ENCODE measurements at places on chromosomes 6 and 20.

DNA sequence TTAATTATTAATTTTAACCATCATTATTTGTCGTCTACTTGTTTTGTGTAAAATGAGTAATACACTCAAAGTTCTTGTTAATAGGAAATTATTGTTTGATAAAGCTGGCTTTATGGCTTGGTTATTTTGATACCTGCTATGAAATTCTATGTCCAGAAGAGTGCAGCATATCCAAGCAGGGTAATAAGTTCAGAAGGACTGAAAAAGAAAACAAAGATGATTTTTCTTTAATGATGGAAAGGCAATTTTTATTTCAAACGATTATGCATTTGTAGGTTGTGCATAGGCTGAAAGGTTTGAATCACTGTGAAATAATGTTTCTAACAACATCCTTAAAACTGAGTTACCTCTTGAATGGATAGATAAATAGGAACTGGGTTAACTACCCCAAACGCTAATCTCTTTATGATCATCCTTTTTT lies 1.4 kb upstream of the MAN1A1 start:
- DNase-seq: peak; percentile 31

DNA sequence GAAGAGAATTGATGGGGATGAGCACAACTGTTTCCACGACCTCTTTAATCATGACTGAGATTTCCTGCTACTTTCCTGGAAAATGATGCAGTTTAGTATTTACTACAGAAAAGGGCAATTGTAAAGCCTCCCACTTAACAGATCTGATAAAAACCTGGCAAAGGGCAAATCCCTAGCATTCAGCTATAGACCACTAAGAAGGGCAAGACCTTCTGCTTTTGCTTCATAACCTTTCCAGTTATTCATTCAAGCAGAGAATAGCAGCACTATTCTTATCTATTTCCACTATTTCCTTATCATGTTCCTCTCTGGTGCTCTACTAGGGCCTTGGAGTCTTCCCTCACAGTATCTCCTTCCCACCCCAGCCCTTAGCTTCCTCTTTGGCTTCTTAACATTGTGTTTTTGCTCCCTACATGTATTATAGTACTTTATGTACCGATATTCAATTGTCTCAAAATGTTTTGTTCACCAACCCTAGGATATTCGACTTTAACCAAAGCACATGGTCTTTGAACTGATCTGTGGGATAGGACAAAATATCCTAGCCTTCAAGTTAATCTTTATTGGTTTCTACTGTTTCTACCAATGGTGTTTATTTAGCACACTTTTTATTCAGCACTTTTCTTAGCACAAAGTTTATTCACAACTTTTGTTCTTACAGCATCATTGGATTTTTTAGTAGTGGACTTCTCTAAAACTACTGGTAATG lies 32.7 kb upstream of the MANEA start:
- DNase-seq: no peak

- DNase-seq: no peak
These were observed 243.7 kb upstream of the CHD6 start for GRCh38 chr20:41861772-41862422.

- DNase-seq: peak; percentile 86
These were observed 365.7 kb upstream of the EPHA7 start for GRCh38 chr6:93784794-93785693.

DNA sequence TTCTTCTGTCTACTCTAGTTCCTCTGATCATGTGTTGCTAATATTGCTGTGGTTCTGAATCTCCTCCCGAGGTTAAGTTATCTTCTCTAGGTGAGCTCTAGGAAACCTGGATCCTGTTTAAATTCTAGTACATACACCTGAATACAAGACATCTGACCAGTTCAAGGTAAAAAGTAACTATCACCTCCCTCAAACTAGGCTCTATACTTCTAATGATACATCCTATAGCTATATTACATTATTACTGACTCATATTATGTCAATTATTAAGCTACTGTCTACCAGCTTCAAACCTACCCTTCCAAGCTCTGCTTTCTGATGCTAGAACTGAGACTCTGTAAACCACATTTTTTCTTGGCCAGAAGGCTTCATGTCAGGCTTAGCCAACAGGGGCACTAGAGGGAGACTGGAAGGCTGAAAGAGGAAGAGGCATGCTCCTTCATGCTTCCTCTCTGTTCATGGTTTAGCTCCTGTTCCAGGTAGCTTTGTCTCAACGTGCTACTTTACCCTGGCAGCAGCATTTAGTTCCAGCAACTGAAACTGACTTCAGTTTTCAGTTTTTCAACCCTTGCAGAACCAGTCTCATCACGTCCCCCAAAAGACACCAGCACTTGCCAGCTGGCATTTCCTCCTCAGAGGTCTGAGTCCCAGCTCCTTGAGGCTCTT lies 148.4 kb upstream of the TOP1 start:
- peak; percentile 8 for DNase-seq

- no peak for DNase-seq
These were observed 30.4 kb downstream of the TGM2 start for GRCh38 chr20:38134427-38135270.

GRCh38 chr20:3239026-3239866 lies at the start of gene SLC4A11:
TSS of gene SLC4A11 (minus strand) at chr20:3239190. CDS start at chr20:3239137, 53 bp downstream.
- peak; percentile 75 for DNase-seq

- no peak for DNase-seq
These were observed 17.9 kb downstream of the CARMIL1 start for GRCh38 chr6:25297039-25297441.

GRCh38 chr6:33788694-33789549 lies at the start of gene LEMD2:
TSS of gene LEMD2 (minus strand) at chr6:33789130. CDS start at chr6:33789116, 14 bp downstream.
- DNase-seq: peak; percentile 88

DNA sequence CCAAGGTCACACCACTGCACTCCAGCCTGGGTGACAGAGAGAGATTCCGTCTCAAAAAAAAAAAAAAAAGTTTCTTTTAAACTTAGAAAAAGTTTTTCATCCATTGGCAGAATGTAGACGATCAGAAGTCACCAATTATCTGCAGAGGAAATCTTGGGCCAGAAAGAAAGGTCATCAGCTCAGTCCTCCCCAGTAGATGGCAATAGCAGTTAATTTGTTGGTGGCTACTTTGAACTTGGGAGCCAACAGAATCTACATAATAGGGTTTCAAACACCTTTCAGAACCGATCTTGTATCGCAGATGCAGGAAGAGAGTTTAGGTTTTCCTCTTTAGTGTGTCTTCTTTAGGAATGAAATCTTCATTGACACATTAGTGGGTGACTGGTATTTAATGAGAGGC lies 41.7 kb downstream of the LBP start:
- DNase-seq: no peak

DNA sequence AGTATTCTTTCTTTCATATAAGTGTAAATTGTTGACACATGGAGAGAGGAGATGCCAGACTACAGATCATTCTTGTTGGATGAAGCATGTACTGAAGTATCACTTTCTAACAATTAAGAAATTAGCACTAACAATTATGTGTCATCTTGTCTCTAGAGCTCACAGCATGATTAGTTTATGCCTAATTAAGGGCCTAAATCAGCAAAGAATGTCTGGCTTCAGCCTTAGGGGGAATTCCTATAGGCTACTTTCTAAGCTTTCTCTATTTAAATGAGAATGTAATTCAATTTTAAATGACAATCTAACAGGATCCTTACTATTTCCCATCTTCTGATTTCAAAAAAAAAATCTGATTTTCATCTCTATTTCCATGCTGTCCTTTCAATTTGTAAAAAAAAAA lies 371.0 kb downstream of the EPHA7 start:
- DNase-seq: no peak

- no peak for DNase-seq
These were observed 27.0 kb upstream of the CCN5 start for GRCh38 chr20:44688053-44688625.

DNA sequence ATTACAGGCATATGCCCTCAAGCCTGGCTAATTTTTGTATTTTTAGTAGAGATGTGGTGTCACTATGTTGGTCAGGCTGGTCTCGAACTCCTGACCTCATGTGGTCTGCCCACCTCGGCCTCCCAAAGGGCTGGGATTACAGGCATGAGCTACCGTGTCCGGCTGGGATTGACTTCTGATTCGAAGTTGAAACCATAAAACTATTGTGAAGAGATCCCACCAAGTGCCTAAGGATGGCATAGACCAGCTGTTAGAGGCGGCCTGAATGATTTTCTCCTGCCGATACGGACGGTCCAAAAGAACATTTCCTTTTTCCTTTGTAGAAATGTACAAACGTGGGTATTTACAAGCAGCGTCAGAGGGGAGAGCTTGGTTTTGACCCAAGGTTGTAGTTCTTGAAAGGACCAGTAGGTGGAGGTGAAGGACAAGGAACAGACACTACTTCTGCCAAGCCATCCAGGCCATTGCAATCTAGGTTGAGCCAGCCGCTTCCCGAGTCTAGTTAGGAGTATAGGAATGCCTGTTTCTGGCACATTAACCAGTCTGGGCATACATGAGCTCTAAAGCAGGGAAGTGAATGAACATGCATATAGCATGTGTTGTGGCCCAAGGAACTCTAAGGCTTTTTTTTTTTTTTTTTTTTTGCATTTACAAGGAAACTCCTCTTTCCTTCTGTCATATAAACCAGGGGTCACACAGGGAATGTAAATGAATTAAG lies 29.0 kb downstream of the MOCS3 start:
- peak; percentile 80 for DNase-seq

DNA sequence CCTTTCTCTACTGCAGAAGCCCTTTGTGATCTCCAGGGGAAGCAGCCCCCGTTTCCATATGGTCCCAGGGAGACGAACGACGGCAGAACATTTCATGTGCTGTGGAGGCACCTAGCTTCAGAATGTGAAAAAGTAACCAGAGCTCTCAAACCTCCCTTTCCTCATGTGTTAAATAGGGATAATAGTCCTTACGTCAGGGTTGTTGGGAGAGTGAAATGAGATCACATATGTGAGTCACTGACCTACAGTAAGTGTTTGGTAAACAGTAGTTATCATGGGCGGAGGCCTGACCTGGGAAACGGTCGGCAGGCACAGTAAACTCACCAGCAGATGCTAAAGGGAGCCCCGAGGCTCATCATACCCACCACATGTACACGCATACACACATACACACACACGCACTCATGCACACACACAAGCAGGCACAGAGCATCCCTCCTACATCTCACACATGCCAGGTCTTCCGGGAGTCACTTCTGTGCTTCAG lies 89.7 kb downstream of the LY86 start:
- no peak for DNase-seq

DNA sequence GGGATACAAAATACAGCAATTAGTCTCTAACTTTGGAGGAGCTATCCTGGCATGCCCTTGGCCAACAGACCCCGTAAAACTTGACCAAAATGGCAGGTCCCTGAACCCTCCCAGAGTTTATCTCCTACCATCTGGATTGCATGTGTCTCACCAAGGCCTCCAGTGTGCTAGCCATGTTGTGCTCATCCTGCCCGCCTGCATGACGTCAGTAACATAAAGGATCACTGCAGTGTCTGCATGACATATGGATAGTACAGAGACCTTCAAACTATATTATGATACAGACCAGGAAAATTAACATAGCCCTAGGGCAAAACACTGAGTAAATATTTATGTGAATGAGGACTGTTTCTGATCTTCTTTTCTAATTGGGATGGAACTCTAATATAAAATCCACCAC lies 25.3 kb downstream of the CPXM1 start:
- DNase-seq: no peak

DNA sequence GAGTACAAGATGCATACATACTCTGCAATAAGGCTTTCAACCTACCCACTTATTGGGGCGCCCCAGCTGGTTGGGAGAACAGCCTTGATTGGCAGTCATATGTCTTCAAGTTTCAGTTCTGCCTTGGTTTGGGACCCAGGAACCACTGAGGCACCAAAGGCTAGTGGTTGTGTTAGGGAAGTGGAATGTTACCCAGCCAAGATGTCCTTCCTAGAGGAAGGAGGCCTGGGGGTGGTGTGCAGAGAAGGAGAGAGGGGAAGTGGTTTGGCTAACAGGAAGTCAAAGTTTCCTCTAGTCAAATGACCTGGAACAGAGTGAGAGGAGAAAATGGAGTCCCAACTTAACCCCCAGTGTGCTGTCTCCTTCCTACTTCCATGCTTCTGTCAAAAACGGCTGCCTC lies 59.4 kb downstream of the CD164 start:
- DNase-seq: no peak

GRCh38 chr6:99432877-99433276 lies 7.8 kb upstream of the PNISR start:
- peak; percentile 70 for DNase-seq

DNA sequence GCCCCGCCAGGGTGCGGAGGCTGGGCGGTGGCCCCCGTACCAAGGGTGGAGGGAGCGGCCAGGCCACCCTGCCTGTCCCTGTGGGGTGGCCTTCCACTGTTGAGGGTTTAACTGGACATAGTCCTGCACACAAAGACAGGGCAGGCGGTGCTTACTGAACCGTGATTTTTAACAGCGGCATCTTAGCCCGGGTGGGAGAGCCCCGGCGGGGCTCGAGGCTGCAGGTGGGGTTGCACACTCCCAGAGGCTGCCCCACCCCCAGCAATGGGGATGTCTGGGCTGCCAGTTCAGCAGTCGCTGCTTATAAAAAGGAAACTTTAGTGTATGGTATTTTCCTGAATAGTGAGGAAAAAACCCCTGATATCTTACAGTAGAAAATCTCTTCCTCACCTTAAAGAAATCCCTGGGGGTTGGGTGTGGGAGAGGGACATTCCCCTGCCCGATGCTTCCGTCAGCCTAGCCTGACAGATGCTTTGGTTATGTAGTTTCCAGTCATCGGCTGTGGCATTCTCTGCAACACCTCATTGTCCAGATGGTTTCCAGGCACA lies 79.4 kb downstream of the IRF4 start:
- no peak for DNase-seq

DNA sequence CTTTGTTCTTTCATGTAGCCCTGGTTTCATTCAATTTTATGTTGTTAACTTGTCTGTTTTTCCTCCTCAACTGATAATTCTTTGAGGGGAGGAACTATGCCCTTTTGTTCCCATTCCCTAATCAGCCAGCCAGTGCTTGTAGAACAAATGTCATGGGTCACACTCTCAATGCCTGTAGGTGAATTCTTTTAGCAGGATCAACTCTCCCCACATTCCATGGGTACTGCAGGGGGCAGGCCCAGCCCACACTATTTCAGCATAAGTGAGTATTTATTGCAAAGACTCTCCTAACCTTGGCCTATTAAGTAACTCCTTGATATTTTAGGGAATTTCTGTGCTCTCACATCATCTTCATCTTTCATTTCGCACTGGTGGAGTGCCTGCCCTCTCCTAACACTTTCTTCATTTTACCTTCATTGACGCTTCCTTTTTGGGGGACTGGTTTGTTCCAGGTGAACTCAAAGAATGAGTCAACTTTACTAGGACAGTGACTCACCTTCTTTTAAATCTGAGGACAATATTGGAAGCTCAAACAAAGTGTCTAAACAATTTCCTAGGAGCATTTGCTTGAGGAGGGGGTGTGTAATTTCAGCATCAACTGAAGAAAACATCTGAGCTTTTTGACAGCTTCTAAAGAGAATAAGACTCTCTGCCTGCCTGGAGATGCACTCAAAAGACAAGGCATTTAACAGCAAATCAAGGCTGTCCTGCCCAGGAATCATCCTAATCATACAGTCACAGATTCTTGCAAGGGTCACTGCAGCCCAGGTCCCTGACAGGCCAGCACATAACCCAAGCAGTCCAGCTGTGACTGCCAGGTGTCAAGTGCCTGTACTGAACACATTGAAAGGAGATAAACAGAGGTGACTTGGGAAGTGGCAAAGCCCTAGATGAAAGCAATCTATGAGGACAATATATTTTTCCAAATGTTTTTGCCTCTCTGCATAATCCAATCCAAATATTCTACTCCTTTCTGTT lies 263.9 kb upstream of the PRND start:
- no peak for DNase-seq
